ENCODE measurements at places on chromosomes 6 and 20.
A peak's percentile ranks its signal among the peaks of the same experiment; 100 is the strongest.

- DNase-seq = no peak
These were observed 156.3 kb downstream of the FNDC1 start for GRCh38 chr6:159325476-159325875.

- DNase-seq = no peak
These were observed 68.7 kb upstream of the SNX9 start for GRCh38 chr6:157754351-157754750.

- no peak for DNase-seq
These were observed 80.5 kb downstream of the YTHDF1 start for GRCh38 chr20:63135411-63135810.

DNA sequence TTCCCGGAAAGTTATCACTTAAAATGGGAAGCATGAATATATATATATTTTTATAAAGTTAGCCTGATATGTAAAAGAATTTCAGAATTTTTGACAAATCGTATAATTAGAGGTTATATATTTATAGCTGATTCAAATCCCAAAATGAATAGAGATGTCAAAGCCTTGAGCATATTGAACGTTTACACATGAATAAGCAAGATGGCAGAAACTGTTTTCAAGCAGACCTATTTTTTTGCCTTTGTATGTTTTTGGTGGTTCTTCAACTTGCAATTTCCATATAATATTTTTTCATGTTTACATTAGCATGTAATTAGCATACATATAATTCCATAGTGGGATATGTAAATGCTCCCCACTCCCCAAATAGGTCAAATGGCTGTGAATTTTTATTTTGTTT lies 189.9 kb downstream of the PRL start:
- DNase-seq = no peak

GRCh38 chr6:156955494-156956183 lies 178.5 kb downstream of the ARID1B start:
- no peak for DNase-seq

- DNase-seq = no peak
These were observed 21.2 kb upstream of the ENPP5 start for GRCh38 chr6:46191961-46192360.

- DNase-seq = no peak
These were observed 288.0 kb upstream of the JAG1 start for GRCh38 chr20:10961651-10962288.

DNA sequence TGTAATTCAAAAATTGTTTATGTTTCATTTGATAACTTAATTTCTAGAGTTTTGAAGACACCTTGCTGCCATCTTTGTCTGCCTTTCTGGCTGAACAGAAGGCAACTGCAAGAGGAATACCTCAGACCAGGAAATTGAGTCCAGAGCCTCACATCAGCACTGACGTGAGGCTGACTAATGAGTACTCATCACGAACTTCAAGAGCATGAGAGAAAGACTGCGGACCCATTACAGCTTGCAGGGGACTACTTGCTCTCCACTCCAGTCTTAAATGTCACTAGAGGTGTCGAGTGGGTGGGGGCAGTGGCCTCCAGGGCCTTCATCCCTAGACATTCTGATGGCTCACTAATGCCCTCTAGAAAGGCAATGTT lies 109.5 kb upstream of the SSTR4 start:
- no peak for DNase-seq

DNA sequence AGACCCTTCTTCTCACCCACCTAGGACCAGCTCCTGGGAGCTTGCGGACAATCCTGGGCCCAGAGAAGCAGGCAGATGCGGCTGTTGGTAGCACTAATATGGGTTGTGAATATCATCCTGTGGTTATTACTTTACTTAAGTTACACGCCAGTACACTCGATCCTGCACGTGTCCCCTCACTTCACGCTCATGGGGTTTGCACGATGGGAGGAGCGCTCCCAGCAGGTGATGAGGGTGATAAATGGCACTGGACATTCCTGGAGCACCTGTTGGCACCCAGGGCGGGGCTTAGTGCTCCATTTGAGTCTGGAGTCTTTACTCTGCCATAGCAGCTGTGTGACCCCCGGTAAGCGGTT lies 335.1 kb downstream of the PREX1 start:
- no peak for DNase-seq

GRCh38 chr6:52788478-52788877 lies 15.1 kb downstream of the GSTA1 start:
- DNase-seq = no peak

DNA sequence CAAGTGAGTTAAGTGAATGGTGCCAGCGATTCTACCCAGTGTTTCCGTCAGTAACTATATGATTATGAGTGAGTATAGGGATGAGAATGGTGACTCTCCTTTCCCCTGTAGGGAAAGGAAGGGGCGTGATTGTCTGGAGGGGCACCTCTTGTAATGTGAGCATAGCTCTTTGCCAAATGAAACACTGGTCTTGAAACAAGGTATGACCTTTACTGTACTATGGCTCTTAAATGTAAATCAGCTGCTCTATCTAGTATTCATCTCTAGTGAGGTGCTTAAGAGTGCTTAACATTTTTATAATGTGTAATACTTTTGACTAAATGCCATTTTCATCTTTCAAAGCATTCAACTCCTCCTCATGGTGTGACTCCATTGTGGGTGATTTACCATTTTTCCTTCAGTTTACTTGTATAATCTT lies 11.0 kb downstream of the PANK2 start:
- DNase-seq = no peak

- DNase-seq = no peak
These were observed 5.9 kb downstream of the ULBP1 start for GRCh38 chr6:149969635-149970034.

- DNase-seq = no peak
These were observed 252.9 kb upstream of the KCNG1 start for GRCh38 chr20:51275826-51276225.

DNA sequence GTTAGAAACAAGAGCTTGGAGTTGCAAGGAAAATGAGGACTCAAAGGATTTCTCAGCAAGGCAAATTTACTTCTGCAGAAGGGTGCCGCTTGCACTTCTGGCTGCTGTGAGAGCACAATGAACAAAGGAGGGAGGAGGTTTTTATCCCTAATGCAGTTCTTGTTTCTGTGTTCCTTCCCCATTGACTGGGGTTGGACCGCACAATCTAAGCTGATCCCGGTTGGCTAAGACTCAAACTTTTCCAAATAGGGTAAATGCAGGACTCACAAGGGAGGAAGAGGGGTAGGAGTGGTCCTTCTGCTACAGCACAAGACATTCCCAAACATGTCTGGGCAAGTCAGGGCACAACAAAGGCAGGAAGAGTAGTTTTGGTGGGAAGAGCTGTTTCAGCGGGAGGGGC lies 249.6 kb upstream of the MOCS1 start:
- DNase-seq = no peak

GRCh38 chr6:25027221-25027916 lies 91.6 kb upstream of the RIPOR2 start:
- peak; percentile 71 for DNase-seq

GRCh38 chr6:155306958-155307357 lies 7.3 kb downstream of the TFB1M start:
- no peak for DNase-seq

- no peak for DNase-seq
These were observed 133.9 kb downstream of the AGPAT4 start for GRCh38 chr6:161139766-161140553.

- DNase-seq = no peak
These were observed 102.1 kb downstream of the DLGAP4 start for GRCh38 chr20:36408219-36408618.

DNA sequence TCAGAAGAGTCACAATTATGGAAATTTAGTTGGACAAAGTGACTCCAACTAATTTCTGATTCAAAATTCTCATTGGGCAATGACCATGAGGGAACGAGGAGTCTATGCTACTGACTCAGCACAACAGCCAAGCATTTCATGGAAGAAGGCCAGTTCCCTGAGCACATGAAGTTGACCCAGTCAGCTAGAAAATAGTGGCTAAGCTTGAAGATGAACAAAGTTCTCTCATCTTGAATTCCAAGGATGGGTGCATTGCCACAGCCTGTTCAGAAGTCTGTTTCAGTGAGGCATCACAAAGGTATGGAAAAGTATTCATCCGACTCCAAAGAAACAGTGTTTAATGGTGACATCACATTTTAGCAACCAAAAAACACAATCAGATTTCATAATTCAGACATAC lies 676.9 kb downstream of the HACE1 start:
- DNase-seq = no peak

DNA sequence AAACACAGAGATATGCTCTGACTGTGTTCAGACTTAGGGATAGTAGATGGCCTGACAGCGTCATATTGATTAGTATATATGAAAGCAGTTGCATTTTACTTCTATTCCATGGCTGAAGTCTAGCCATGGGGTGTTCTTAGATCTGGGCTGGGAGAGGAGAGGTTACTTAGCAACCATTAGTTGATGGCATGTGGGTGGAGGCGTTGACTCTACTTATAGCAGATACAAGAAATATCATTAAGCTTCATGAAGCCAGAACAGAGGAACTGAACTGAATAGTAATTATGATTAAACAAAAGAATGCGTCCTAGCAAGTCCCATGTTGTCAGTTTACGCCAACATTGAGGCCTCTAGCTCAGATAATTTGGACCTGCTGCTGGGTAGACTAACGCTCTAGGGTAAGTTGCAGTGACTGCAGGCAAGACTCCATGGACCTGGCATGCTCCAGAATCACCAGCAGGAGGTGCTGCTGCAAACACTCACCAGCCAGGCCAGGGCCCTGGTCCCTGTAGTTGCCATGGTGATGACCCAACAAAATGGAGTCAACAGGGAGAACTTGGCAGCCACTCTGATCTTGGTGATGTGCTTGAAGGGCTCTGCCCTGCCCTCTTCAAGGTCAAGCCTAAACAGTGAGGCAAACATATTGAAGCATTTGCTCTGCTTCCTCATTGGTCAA lies 477.3 kb downstream of the PREX1 start:
- DNase-seq = no peak

DNA sequence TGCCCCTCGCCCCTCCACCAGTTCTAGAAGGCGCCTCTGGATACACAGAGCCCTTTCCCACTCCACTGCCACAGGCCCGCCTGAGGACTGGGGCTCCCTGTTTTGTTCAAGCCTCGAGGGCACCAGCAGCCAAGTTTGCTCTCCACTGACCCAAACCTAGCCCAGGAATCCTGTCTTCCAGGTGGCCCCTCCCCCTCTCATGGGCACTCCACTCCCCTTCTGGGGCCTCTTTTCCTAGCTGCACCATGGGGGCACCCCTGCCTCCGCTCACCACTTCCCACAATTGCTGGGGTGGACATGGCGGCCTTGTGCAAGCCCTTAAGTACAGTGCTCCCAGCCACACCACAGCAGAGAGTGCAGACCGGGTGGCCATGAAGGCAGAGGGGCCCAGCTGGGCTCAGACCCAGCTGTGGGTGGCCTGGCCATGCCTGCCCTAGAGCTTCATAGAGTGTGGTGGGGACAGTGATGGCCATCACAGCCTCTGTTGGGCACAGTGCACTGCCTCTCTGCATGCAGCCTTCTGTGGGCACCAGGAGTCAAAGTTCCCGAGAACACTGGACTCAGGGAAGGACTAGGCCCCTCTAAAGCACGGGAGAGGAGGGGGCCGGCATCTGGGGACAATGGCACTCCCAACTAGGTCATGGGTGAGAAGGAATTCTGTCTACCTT lies 1.3 kb downstream of the MYL9 start:
- DNase-seq = no peak

Measured in T-helper 9 cell (primary cell).